Type B pancreatic cell (in vitro differentiated cells): ENCODE measurements at places on chromosomes 6 and 20.

DNA sequence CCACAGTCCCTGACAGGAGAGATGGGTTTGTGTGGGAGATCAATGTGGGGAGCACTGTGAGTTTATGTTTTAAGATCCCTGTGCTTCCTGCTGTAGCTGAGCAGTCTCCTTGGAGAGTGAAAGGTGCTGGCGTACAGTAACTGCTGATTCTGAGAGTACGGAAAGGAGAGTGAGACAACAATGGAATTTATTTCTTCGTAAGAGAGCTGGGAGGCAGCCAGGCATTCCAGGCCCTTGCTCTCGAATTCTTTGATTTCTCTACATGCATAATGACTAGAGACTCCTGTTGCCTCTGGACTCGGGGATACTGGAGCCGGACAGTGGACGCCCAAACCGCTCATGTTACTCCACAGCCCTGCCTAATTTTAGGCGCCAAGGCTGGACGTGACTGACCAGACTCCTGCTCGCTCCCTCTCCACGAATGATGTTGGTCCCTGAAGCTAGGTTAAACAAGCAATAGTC lies 131.0 kb upstream of the PHACTR1 start:
- DNase-seq = no peak

- no peak for DNase-seq
Observed at GRCh38 chr6:156347656-156348055, 429.5 kb upstream of the ARID1B start.

GRCh38 chr6:111603040-111603439 lies 2.6 kb downstream of the TRAF3IP2 start:
- DNase-seq = no peak

DNA sequence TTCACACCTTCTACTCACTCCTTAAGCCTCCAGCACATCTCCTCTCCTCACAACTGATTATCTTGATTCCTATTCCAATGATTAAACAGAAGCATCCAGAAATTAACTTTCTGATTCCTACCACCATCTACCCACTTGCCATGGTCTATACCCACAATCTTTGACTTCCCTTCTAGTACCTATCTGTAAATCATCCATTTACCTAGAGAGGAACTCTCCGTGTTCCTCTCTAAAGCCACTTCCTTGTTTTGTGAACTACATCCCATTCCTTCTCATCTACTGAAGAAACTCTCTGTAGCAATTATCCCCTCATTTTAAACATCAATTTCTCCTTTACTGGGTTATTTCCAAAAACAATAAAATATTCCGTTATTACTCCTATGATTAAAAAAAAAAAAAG lies 167.3 kb downstream of the ARHGAP18 start:
- no peak for DNase-seq

GRCh38 chr20:51404297-51405060 lies 138.0 kb downstream of the NFATC2 start:
- no peak for DNase-seq

- no peak for DNase-seq
Observed at GRCh38 chr20:24653306-24653705, 183.9 kb downstream of the SYNDIG1 start.

DNA sequence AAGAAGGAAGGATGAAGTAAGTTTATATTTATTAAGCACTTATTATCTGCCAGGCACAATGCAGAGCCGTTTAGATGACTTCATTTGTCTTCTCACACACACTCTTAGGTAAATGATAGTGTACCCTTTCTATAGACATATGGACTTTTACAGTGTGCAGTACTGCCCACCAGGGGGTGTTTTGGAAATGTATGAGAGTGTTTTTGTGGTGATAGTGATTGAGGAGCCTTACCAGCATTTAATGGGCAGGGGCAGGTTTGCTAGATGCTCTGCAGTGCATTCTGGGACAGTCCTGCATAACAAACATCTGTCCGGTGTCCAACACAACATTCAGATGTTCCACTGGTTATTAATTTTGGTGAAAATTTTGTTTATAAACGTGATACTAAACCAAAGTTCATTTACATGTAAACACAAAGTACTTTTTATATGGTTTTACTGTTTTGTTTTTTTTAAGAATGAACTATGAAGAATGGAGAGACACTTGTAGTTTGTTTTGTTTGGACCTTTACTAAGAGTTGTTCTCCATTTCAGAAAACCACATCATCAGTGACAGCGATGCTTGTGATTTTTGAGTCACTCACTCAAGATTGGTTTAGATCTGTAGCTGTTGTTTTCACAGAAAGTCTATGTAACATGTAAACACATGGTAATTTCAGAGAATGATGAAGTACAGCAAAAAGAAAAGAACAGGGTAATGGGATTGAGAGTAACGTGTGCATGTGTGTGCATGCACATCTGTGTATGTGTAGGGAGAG lies 19.9 kb downstream of the KCNS1 start:
- DNase-seq = no peak

DNA sequence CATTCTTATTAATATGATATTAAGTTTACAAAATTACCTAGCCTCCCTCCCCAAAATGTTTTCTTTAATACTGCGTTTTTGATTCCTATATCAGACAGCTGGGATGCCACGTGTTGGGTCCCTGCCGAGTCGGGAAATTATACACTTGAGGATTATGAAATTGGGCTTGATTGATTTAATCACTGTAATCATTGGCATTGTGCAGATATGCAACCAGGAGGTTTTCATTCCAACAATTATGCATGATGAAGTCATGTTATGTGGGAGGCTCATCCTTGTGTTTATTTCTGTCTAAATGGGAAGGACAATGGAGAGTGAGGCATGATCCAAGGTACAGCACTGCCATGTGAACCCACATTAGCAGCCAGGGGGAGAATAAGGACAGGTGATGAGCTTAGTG lies 30.6 kb upstream of the RIPOR2 start:
- DNase-seq = no peak
